ENCODE measurements at places on chromosomes 13 and 19. TPM values are rescaled to one million over a fixed set of nuclear protein-coding genes. Genes with fewer than 3 reads are reported as not detected.

DNA sequence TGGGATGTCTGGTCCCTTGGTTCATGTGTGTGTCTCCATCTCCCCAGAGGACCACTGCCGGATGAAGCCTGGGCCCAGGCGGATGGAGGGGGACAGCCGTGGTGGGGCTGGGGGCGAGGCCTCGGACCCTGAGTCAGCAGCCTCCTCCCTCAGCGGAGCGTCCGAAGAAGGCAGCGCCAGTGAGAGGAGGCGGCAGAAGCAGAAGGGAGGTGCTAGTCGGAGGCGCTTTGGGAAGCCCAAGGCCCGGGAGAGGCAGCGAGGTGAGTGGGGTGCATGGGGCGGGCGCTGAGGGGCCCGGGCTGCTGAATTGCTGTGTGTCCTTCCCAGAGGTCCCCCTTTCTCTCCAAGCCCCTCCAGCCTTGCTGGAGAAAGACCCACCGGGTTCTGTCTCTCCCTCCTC, 3.2 kb downstream of the CCDC106 start:
- DNase-seq, result no peak

- no peak for DNase-seq
Observed at GRCh38 chr13:43555667-43556066, 231.1 kb downstream of the ENOX1 start.

- DNase-seq, result no peak
Observed at GRCh38 chr19:11208561-11209471, 11.5 kb upstream of the KANK2 start.

- no peak for DNase-seq
Observed at GRCh38 chr13:113625965-113626721, 31.9 kb downstream of the ATP4B start.

Gene RFC3
- 5.6 TPM for total RNA-seq

DNA sequence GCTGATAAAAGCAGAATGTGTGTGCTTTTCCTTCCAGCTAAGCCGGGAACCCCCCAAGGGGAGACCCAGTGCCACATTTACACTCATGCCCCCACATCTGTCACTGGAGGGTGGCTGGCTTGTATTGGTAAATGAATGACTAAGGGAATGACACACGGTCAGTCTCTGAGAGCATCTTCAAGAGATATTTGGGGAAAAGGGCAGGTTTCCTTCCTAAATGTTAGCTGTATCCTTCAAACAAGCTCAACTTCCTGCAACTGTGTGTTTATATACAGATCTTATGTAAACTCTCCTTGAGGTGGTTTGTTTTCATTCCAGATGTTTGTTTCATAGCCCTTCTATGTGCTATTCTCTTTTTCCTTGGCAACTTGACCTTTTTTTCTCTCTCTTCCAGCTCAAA, 192.6 kb downstream of the COL4A1 start:
- DNase-seq, result no peak

Gene SLITRK5
- 0.34 TPM for total RNA-seq

Gene ZNF536
- total RNA-seq, result 7.3 TPM

GRCh38 chr19:13208672-13209483, 58.7 kb downstream of the IER2 start:
- no peak for DNase-seq

- DNase-seq, result peak; percentile 97
Observed at GRCh38 chr19:40576585-40577451, at the start of gene SHKBP1. SHKBP1 (plus strand) TSS chr19:40576873; CDS start chr19:40576900, 27 bp downstream.

GRCh38 chr19:2113439-2114211, 16.9 kb downstream of the IZUMO4 start:
- DNase-seq, result no peak

GRCh38 chr19:4567584-4568071, 8.1 kb upstream of the SEMA6B start:
- DNase-seq, result no peak

DNA sequence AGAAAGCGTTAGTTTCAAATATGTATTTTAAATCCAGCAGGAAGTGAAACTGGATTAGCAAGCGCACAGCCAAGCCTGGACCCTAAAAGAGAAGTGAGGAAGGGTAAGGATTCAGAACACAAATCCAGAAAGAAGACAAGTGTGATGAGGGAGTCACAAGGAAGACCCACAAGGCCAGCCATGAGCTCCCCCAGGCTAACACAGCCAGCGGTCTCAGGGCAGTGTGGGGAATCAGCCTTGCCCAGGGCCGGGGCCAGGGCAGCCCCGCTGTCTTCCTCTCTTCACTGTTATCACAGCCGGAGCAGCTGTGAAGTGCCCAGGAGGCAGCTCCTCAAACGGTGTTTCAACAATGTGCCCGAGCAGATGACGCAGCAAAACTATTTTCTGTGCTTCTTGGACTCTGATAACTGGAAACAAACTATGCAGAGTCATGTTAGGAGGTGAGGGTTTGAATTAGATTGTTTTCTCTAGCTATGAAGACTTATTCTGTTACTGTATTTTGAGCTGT, 12.2 kb upstream of the CDC16 start:
- no peak for DNase-seq
